Osteoblast (primary cell): ENCODE measurements at places on chromosomes 11 and 22. TPM values are rescaled to one million over a fixed set of nuclear protein-coding genes. Genes with fewer than 3 reads are reported as not detected.

Gene TSKU
- 23.5 and 24.2 TPM in 2 replicates for total RNA-seq

DNA sequence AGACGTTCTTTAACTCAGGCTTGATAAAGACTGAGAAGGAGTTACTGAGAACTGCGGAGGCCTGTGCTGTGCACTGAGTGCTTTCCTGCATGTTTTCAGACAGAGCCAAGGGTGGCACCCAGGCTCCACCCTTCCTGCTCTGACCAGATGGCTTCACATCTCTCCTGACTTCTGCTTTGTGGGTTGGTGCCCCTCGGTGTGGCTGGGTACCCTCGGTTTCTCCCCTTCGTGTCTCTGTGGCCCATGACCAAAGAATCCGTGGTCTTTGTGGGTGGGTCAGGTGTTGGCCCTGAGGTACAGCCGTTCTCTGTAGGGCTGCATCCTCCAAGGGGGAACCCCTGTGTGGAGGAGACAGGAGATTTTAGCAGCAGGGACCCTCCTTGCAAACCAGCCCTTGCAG is 34.3 kb downstream of the GRIK4 start:
- no peak overlapping the region for H3K27ac ChIP-seq
- H3K27me3 ChIP-seq: no peaks in the 10 kb centered on the region

DNA sequence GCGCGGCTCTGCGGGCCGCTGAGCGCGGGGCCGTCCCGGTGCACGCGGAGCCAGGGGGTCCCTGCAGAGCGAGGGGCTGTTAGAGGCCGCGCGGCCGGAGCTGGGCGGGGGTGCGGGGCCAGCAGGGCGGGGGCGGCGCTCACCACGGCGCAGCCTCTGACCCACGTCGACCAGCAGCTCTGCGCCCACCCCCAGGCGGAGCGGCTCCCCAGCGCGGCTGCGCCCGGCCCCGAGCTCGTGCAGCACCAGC is 385 bp upstream of the SCO2 start:
- no peak for DNase-seq
- peak overlapping the region; percentile 56 for H3K27ac ChIP-seq
- H3K36me3 ChIP-seq: peaks cover 15% of the 10 kb centered on the region
- H3K4me3 ChIP-seq: peak overlapping the region; percentile 86
- H3K4me1 ChIP-seq: peaks cover 18% of the 10 kb centered on the region
- no peaks in the 10 kb centered on the region for H3K27me3 ChIP-seq

DNA sequence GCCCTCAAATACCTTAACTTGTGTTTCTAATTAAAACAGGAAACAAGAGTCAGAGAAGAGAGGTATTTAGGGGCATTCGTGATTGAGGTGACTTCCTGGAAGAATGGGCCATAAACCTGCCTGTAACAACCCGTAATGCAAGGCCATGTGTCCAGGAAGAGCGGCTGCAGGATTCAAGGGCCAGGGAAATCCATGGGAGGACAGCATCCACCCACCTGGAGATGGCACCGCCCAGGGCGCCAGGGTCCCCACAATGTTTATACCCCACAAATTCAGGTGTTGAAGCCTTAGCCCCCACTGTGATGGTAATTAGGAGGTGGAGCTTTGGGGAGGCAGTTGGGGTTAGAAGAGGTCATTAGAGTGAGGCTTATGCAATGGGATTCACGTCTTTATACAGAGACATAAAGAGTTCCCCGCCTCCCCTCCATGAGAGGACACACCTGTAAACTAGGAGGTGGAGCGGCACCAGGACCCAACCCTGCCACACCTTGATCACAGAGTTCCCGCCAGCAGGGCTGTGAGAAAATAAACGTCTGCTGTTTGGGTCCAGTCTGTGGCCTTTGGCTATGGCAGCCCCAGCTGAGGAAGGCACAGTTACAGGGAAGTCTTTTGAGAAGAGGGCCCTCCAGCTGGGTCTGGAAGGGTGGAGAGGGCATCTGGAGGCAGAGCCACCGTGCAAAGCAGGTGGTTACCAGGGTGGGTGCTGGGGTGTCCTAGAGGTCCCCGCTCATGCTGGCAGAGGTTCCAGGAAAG is 1394.3 kb downstream of the TBC1D22A start:
- DNase-seq: no peak
- no peaks in the 10 kb centered on the region for H3K27me3 ChIP-seq
- no peaks in the 10 kb centered on the region for H3K4me1 ChIP-seq
- no peak overlapping the region for H3K4me3 ChIP-seq
- no peaks in the 10 kb centered on the region for H3K36me3 ChIP-seq
- H3K27ac ChIP-seq: no peak overlapping the region

- no peak overlapping the region for H3K4me3 ChIP-seq
- DNase-seq: peak; percentile 47
- H3K27me3 ChIP-seq: no peaks in the 10 kb centered on the region
- H3K4me1 ChIP-seq: peaks cover 16% of the 10 kb centered on the region
- no peaks in the 10 kb centered on the region for H3K36me3 ChIP-seq
Measured at GRCh38 chr11:75493626-75494025, 32.1 kb downstream of the GDPD5 start.

GRCh38 chr11:25992294-25992693 is 339.6 kb upstream of the ANO3 start:
- H3K36me3 ChIP-seq: no peaks in the 10 kb centered on the region
- no peak overlapping the region for H3K27ac ChIP-seq
- no peaks in the 10 kb centered on the region for H3K27me3 ChIP-seq
- no peak for DNase-seq
- H3K4me3 ChIP-seq: no peak overlapping the region

GRCh38 chr11:73091521-73092305 is 50.4 kb downstream of the FCHSD2 start:
- DNase-seq: no peak
- no peak overlapping the region for H3K4me3 ChIP-seq
- no peaks in the 10 kb centered on the region for H3K27me3 ChIP-seq
- H3K4me1 ChIP-seq: no peaks in the 10 kb centered on the region
- no peak overlapping the region for H3K27ac ChIP-seq

- no peaks in the 10 kb centered on the region for H3K27me3 ChIP-seq
- H3K4me3 ChIP-seq: no peak overlapping the region
- no peaks in the 10 kb centered on the region for H3K4me1 ChIP-seq
- H3K36me3 ChIP-seq: no peaks in the 10 kb centered on the region
- no peak overlapping the region for H3K27ac ChIP-seq
Measured at GRCh38 chr22:48750282-48750681, 1077.4 kb downstream of the BRD1 start.

GRCh38 chr11:78370406-78371172 is 47.0 kb downstream of the GAB2 start:
- H3K36me3 ChIP-seq: no peaks in the 10 kb centered on the region
- peak; percentile 64 for DNase-seq
- H3K27me3 ChIP-seq: no peaks in the 10 kb centered on the region
- peaks cover 10% of the 10 kb centered on the region for H3K4me1 ChIP-seq

GRCh38 chr11:126990716-126991480 is 9.7 kb downstream of the KIRREL3 start:
- H3K4me3 ChIP-seq: peak overlapping the region; percentile 56
- no peaks in the 10 kb centered on the region for H3K36me3 ChIP-seq
- H3K27ac ChIP-seq: peak overlapping the region; percentile 100
- H3K27me3 ChIP-seq: no peaks in the 10 kb centered on the region
- no peak for DNase-seq
- H3K4me1 ChIP-seq: peaks cover 50% of the 10 kb centered on the region

GRCh38 chr11:87722756-87723565 is 452.3 kb downstream of the RAB38 start:
- no peak overlapping the region for H3K27ac ChIP-seq
- DNase-seq: peak; percentile 60
- no peak overlapping the region for H3K4me3 ChIP-seq
- H3K4me1 ChIP-seq: no peaks in the 10 kb centered on the region
- no peaks in the 10 kb centered on the region for H3K27me3 ChIP-seq

- H3K27ac ChIP-seq: no peak overlapping the region
- no peaks in the 10 kb centered on the region for H3K36me3 ChIP-seq
- peaks cover 24% of the 10 kb centered on the region for H3K27me3 ChIP-seq
- H3K4me3 ChIP-seq: no peak overlapping the region
Measured at GRCh38 chr11:45671246-45672171, 6.1 kb upstream of the CHST1 start.

Gene CASP5
- 0.36 TPM in 1 of 2 replicates, not detected in the other for total RNA-seq

DNA sequence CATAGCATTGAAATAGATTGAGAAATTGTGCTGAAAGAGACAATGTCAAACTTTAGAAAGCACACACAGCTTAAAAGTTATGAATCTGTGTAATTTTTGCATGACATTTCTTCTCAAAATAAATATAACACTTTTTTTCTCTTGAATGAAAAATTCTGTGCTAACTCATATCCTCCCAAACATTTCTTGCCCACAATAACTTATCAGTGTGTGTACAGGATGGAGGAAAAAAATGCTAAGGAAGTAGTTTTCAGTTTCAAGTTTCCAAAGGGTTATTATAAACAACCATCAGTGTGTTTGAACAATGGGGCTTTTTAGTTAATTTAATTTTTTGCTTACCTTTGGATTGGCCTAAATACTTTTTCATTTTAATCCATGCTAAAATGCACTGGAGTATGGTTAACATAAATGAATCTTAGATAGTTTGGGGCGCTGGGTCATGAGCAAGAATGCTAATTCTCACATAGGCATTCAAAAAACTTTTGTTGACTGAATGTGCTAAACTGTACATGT is 82.9 kb upstream of the ARHGAP20 start:
- no peak overlapping the region for H3K4me3 ChIP-seq

DNA sequence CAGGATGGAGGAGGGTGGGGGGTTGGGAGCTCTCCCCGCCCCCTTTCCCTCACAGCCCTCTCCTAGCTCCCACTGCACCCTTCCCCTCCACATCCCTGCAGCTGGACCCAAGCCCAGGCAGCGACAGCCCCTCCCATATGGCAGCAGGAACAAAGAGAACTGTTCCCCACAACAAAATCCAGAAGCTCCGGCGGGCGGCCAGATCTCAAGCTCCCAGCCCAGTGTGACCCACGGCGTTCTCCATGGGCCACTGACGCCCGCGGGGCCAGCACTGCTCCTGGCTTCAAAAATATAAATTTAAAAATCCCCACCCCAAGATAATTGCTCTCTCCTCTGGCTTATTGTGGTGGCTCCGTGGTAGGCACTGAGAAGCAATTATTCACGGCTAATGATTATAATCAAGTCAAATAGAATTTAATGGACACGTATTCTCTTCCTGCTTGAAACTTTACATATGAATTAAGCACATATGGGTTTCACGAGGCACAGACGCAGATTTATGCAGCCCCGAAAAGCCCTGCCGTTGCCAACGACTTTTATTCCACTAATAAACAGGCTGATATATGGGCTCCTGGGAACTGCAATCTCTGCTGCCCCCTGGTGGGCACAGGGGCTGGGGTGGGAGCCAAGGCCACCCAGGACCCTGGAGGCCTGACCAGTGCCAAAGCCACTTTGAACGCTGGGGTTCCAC is 17.5 kb downstream of the MACROD1 start:
- H3K36me3 ChIP-seq: no peaks in the 10 kb centered on the region
- peak overlapping the region; percentile 52 for H3K4me3 ChIP-seq
- peaks cover 4% of the 10 kb centered on the region for H3K4me1 ChIP-seq
- no peaks in the 10 kb centered on the region for H3K27me3 ChIP-seq
- no peak overlapping the region for H3K27ac ChIP-seq

Gene APOA5
- total RNA-seq: under 0.01 TPM in 1 of 2 replicates, not detected in the other

Gene NTM
- 48.1 and 92.8 TPM in 2 replicates for total RNA-seq

GRCh38 chr11:47394322-47395222 is 13.8 kb upstream of the SLC39A13 start:
- no peaks in the 10 kb centered on the region for H3K27me3 ChIP-seq
- peaks cover 10% of the 10 kb centered on the region for H3K4me1 ChIP-seq
- no peaks in the 10 kb centered on the region for H3K36me3 ChIP-seq
- H3K4me3 ChIP-seq: no peak overlapping the region
- H3K27ac ChIP-seq: peak overlapping the region; percentile 85
- DNase-seq: peak; percentile 96

Gene MEI1
- total RNA-seq: 0.29 and 0.36 TPM in 2 replicates

Gene CLTCL1
- total RNA-seq: 28.6 and 29.7 TPM in 2 replicates

DNA sequence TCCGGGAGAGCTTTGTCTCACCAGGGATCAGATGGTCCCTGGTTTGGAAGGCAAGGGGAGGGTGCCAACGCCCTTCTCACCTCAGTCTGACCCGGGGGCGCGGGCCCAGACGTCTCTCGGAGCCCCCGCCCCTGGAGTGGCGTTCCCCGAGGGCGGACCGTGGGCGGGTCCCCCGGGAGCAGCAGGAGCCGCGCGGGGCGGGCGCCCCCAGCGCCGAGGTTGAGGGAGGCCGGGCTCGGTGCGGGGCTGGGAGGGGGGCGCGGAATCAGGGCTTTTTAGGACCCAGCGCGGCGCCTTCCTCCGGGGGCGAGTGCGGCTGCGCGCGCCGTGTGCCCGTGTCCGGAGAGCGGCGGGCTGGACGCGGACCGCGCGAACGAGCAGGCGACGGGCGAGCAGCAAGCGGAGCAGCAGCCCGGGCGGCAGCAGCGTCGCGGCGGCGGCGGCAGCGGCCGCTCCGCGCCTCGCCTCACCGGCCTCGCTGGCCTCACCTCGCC is at the start of gene KCNC1:
TSS of gene KCNC1 (plus strand) at position 364 of the 494 bp plus-strand sequence. CDS start 1,222 bp downstream, outside the sequence.
- no peak within 1 kb of the TSS for H3K27ac ChIP-seq
- no peaks in the 10 kb centered on the region for H3K36me3 ChIP-seq
- peak within 1 kb of the TSS; percentile 55 for H3K4me3 ChIP-seq
- H3K27me3 ChIP-seq: peaks cover 64% of the 10 kb centered on the region

DNA sequence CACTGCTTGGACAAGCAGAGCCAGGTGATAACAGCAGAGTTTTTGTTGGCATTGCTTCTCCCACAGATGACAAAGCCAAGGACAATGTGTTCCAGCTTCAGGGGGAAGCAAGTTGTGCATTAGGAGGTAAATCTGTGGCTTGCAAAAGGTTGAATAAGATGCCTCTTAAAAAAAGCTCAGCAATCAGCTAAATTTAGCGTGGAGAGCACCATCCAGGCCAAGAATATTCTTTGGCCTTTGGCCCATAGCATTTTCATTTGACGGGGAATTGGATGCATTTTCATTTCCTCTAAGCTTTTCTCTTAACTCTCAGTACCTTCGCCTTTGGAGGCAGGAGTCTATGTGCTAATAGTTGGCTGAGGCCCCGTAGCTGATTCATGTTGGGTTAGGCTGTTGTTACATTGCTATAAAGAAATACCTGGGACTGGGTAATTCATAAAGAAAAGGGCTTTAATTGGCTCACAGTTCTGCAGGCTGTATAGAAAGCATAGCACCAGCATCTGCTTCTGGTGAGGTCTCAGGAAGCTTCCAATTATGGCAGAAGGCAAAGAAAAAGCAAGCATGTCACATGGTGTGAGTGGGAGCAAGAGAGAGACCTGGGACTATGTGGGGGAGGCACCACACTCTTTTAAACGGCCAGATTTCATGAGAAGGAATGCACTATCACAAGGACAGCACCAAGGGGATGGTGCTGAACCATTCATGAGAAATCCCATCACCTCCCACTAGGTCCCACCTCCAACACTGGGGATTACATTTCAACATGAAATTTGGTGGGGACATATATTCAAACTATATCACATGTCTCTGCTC is 350.1 kb upstream of the C11orf87 start:
- DNase-seq: peak; percentile 67
- peaks cover 11% of the 10 kb centered on the region for H3K4me1 ChIP-seq
- H3K27ac ChIP-seq: no peak overlapping the region
- H3K4me3 ChIP-seq: no peak overlapping the region
